ENCODE measurements at places on chromosomes 1 and 21.

- no peak for DNase-seq
These were observed 5.5 kb downstream of the TLR5 start for GRCh38 chr1:223137455-223138085.

DNA sequence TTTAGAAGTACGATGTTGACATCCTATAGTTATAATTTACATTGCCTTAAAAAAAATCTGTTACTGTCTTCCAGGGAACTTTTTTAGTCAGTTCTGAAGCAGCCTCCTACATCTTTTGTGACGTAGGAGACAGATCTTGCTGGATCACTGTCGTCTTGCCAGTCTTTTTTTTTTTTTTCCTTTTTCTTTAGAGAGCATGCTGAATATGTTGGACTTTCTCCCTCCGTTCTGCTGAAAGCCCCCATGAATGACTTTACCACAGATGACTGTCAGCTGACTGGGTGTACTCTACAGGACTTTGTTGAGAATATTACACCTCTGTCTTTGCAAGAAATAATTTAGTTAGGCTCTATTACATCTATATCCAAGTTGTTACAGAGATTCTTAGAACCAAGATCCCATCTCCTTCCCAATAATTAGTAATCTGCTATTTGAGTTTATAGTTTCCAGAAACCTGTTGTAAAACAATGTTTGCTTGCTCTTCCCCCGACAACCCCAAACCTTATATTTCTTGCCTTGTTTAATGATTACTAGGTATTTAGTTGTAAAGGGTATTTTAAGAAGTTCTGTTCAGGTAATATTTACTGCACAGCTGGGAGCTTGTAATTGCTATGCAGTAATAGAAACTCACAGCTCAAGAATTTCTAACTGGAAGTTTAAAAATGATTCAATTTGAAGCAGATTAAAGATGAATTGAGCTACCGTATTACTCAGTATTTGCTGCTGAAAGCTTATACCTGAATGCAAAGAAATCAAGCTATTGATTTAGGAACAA, 61.8 kb downstream of the RASAL2 start:
- no peak for DNase-seq

DNA sequence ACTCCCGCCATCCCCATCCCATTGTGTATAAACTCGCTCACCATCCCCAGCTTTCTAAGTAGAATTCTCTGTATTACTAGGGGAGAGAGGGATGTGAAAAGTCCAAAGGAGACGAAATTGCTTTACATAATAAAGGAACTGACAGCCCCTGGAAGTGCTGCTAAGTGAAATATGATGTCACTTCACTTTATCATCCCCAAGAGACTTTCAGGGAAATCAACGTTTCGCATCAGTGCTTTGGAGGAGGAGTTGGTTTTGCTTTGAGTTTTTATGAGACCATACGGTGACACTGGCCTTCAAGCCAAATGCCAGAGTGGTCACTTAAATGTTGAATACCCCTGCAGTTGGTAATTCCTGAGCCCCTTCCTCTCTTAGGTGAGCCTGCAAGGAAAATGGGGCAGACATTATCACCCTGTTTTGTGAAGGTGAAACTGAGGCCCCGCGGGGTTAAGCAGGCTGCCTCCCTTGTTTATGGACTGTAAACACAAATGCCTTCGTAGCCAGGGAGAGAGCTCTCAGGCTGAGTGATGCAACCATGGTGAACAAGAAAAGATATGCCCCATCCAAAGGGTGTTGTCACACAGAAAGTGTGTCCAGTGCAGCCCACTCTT, 58.4 kb upstream of the KAZN start:
- no peak for DNase-seq

DNA sequence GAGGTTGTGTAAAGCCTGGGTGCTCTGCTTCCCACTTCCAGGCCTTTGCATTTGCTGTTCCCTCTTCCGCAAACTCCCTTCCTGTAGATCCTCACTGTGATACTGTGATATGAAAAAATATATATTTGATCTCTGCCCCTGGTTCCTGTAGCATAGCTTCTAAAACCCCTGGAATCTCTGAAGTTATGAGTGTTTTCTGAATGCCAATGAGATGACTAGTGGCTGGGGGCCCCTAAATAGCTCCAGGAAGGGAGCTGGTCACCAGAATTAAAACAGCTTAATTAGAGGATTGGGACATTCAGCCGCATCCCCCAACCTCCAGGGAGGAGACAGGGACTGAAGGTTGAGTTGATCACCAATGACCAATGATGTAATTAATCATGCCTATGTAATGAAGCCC, 21.9 kb downstream of the DUSP10 start:
- no peak for DNase-seq

DNA sequence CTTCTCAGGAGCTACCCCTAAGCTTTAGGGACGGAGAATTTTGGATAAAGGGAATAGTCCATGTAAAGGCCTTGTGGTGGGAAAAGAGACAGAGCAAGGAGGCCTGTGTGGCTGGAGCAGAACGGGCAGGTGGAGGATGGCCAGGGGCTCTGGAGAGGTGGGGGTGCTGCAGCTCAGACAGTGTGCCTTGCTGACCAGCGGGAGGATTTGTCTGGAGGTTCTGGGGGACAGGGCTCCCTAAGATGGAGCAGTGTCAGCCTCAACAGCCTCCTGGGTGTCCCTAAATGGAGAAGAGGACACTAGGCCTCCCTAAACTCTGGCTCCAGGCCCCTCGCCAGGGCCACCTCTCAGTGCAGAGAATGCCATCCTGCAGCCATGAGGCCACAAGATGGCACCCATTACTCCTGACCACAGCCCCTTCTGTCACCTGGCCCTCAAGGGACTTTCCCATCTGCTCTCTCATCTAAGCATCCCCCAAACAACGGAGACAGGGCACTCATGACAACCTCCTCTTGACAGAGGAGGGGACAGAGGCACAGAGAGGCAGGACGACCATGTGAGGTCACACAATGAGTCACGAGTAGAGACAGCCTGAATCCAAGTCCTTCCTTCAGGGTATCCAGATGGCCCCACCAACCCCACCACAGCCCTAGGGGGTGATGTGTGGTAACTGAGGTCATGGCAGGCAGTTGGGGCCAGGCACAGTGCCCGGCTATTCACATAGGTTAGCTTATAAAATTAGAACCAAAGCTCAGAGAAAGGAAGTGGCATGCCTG, 94.7 kb downstream of the DMRTB1 start:
- DNase-seq: no peak

DNA sequence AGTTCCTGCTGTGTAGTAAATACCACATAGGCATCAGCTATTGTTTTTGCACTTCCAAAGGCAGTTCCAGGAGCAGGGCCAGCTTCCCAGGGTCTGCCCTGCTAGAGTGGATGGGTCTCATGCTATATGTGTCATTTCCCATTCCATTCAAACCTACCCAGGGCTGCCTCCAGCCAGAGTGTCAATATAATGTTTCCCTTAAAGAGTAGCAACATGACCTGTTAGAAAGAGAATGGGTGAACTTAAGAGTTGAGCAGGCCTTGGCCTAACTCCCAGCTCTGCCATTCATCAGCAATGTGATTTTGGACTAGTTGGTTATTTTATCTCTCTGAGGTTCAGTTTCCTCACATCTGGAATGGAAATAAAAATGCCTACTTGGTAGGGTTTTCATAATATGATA, 44.9 kb downstream of the RAB3B start:
- DNase-seq: no peak

DNA sequence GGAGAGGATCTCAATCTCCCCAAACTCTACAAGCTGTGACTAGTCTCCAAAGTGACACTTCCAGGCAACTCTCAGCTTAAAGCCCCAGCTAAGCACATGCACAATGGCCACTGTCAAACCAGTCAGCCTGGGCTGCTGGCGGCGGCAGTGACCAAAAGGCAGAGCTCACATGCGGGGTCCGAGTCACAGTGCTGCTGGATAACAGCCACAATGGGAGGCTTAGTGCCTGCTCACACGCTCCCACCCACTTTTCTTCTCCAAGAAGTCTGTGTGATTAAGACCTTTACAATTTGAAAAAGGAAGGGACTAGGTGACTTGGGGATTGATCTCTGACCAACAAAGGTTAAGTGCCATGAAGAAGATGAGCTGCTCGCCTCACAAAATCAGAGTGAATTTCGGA, 16.8 kb downstream of the RIPK4 start:
- no peak for DNase-seq

- no peak for DNase-seq
These were observed 63.0 kb downstream of the ROR1 start for GRCh38 chr1:63836830-63837229.

GRCh38 chr21:41997657-41998056, 12.5 kb downstream of the ZBTB21 start:
- DNase-seq: no peak

DNA sequence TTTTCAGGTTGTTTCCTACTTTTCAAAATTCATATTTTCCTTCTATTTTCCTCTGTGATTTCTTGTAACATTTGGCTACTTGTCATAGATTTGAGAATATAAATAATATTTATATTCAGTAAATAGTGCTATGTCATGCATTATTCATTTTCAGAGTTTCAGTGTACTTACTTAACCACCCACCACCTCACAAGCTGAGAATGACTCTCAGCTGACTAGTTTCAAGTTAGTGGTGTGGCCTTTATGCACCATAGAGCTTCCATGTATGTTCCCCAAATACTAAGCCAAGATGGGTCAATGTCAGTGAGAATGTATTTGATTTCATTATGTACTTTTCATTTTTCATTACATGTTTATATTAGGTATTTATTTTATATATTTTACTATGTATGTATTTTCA, 56.9 kb upstream of the RGS1 start:
- no peak for DNase-seq

GRCh38 chr1:24584171-24584647, 28.3 kb downstream of the NCMAP start:
- no peak for DNase-seq

DNA sequence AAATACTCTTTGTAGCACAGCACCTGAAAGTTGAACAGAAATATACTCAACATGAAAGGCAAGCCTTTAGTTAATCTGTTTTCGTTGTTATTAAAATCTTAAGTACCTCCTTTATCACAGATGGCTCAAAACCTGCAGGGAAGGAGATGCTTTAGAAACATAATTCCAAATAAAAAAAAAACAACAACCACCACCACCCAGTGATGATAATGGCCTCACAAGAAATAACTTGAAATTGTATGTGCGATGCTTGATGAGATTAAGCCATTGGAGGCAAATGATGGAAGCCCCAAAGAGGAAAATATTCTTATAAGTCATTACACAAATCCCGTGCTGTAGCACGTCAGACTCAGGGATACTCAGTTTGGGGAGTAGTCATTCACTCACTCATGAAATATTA, 24.9 kb upstream of the ZBTB40 start:
- no peak for DNase-seq

GRCh38 chr1:39917825-39918224, 16.1 kb upstream of the MYCL start:
- no peak for DNase-seq

DNA sequence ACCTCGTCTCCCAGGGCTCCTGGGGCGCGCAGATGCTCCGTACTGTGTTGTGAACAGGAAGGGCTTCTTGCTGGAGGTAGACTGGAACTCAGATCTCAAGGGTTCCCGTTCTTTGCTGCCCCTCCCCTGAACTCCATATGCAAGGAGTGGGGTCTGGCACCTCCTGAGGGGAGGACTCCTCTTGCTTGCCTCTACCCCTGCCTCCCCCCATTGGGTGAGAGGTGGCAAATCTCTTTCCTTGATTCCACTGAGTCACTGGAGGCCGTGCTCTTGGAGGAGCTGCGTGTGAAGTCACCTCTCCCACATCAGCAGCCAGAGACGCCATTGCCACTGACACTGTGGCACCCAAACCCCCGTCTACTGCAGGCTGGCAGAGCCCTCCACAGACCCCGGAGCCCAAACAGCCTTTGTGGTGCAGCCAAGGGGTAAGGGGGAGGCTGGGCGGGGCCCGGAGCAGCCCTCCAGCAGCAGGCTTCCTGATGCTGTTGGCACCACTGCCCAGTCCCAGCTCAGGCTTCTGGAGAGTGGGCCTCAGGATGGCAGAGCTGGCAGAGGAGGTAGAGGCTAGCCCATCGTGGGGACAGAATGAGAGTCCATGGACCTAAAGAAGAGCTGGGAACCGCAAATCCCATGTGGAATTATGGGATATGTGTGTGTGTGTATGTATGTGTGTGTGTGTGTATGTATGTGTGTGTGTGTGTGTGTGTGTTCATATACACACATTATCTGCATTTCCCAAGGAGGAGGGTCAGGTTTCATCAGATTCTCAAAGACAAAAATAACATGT, 104.9 kb upstream of the RUNX3 start:
- DNase-seq: no peak

DNA sequence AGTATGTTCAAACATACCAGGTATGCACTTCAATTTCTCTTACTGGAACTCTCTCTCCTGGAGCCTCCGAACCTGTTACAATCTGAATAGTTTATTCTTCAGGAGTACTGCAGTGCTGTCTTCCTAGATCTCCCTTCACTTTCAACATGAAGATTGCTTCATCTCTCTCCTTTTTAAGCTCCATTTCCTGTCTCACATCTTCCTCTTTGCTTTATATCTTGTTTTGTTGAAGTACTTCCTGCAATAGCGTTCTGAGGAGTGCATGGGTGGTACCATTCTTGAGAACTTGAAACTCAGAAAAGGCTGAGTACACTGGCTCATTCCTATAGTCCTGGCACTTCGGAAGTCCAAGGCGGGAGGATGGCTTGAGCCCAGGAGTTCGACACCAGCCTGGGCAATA, 15.7 kb upstream of the C1orf146 start:
- no peak for DNase-seq

GRCh38 chr1:115170961-115171392, 81.7 kb upstream of the TSPAN2 start:
- DNase-seq: no peak

DNA sequence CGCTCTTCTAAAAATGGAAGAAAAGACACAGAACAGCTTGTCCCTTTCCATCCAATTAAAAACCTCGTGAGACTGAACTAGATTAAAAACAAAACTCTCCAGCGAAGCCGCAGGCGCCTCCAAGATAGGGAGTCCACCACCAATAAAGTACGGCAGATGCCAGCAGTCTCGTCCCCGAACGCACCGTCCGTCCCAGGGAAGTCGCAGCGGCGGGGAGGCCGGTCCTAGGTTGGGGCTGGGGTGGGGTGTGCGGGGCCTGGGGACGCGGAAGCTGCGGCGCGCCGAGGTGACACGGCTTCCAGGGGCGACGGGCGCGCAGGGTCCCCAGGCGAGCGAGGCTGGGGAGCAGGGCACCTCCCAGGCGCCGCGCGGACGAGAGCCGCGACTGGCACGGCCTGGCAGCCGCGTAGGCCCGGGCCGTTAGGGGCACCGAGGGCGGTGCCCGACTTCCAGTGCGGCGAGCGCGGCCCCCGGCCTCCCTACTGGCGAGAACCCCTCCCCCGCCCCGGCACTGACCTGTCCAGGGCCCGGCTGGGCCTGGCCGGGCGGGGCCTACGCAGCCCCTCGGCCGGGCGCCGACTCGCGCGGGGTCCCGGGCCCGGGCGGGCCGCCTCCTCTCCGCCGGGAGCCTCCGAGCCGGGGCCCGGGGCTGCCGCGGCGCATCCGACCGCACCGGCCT, 28.3 kb upstream of the A3GALT2 start:
- DNase-seq: peak; percentile 26

DNA sequence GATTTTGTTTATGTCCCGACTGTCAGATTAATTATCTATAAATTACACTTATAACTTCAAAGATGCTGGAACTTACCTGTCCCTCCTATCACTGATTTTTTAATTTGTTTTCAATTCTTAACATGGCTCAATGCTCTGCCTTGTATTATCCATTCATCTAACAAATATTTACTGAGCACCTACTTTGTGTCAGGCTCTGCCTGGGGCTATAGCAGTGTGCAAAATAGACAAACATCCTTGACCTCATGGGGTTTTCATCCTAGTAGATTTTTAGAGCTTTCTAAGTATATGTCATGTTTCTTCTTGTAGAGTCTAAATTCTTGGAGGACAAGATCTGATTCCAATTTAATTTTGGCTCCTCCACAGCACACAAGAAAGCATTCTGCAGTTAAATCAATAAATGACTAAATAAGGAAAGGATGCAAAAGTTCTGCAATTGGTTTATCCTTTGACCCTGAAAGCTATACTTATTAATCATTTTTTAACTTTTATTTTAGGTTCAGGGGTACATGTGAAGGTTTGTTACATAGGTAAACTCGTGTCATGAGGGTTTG, 10.8 kb upstream of the SMYD2 start:
- no peak for DNase-seq

All from CD4-positive, alpha-beta T cell treated with Interleukin-15 for 4 hours (primary cell).